ENCODE measurements at places on chromosomes 7 and 10.

DNA sequence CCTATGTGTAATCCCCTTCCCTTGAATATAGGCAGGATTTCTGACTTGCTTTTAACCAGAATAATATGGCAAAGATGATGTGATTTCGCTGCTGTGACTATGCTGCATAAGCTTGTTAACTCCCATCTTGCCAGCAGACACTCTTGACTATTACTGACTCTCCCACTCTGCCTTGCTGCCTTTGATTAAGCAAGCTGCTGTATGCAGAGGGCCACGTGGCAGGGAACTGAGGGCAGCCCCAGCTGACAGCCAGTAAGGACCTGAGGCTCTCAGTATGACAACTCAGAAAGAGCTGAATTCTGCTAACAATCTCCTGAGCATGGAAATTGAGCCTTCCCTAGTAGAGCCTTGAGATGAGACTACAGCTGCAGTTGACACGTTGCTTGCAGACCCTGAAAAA lies 279.4 kb upstream of the CACNA2D1 start:
- no peaks in the 10 kb centered on the region for H3K27me3 ChIP-seq
- DNase-seq: no peak
- H3K4me3 ChIP-seq: no peak overlapping the region

- H3K4me1 ChIP-seq: no peaks in the 10 kb centered on the region
- DNase-seq: no peak
- no peak overlapping the region for H3K27ac ChIP-seq
- no peak overlapping the region for H3K4me3 ChIP-seq
Observed at GRCh38 chr7:111887734-111888133, 318.5 kb downstream of the DOCK4 start.

GRCh38 chr7:159094919-159095915 lies 49.5 kb downstream of the VIPR2 start:
- H3K4me3 ChIP-seq: no peak overlapping the region
- H3K27me3 ChIP-seq: no peaks in the 10 kb centered on the region
- H3K4me1 ChIP-seq: no peaks in the 10 kb centered on the region

- H3K36me3 ChIP-seq: no peaks in the 10 kb centered on the region
- no peak for DNase-seq
- no peak overlapping the region for H3K27ac ChIP-seq
- no peak overlapping the region for H3K4me3 ChIP-seq
- H3K27me3 ChIP-seq: peaks cover 11% of the 10 kb centered on the region
Observed at GRCh38 chr10:77686096-77686495, 48.5 kb upstream of the KCNMA1 start.

DNA sequence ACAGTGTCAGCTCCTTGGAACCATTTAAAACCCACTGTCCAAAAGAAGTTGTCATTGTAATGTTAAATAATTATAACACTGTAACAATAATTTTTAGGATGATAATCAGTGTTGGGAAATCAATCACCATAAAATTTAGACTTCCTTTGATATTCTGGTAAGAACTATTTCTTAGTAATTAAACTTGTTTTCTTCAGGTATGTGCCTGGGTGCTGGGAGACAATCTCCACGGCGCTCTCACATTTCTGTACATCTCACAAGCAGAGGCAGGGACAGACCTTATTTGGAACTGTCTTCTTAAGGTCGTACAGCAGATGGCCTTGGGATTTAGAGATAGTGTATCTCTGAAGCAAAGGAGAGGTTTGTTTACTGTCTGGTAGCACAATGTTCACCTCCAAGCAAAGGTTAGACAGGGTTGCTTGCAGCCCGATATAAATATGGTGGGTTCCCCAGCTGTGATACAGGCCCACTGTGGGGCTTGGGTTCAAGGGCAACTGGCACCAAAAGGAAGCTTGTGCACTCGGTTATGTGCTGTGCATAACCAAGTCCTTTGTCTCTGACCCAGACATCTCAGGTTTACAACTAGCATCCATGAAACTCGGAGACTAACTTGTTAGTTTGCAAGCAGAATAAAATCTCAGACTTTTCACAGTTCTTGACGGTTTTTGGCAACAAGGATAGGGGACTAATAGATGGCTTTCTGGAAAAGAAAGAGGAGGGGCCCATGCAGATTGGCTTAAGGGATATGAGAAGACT lies 125.5 kb downstream of the RNF32 start:
- H3K4me1 ChIP-seq: peaks cover 16% of the 10 kb centered on the region
- no peak overlapping the region for H3K4me3 ChIP-seq
- DNase-seq: no peak
- H3K27ac ChIP-seq: no peak overlapping the region

DNA sequence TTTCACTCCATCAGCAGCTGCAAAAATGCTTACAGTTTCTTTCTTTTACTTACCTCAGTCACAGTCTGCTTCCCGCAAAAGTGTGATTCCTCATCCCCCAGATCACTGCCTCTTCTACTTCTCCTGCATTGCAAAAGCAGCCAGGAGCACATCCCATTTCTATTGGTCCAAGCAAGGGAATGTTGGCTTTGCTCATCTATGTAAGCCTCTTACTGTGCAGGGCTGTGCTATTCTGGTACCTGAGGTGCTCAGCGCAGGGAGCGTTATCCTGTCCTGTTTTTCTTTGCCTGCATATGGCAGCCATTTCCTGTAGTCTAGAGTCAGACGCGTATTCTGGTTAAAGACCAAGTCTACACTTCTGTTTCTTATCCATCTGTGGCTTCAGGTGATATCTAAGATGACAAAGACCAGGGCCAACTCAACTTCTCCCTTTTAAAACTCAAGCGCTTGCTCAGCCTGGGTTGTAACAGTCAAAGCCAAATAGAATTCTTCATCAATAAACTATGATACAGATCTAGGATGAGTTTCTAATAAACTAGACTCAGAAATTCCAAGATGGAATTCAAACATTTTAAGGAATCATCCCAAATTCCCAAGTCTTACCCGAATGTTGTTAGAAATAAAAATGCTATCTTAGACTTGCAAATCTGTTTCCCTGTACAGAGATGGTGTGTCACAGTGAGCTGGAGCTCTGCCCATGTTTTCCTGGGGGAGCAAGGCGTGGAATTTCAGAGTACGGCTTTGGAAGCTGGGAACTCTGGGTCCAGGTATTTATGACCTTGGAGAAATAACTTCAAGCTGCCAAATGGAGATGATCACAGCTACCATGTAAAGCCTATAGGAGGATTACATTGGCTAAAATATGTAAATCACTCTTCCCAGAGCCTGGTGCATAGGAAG lies 6.1 kb upstream of the RBM17 start:
- H3K4me1 ChIP-seq: peaks cover 66% of the 10 kb centered on the region
- H3K4me3 ChIP-seq: peak overlapping the region; percentile 68
- no peak for DNase-seq

DNA sequence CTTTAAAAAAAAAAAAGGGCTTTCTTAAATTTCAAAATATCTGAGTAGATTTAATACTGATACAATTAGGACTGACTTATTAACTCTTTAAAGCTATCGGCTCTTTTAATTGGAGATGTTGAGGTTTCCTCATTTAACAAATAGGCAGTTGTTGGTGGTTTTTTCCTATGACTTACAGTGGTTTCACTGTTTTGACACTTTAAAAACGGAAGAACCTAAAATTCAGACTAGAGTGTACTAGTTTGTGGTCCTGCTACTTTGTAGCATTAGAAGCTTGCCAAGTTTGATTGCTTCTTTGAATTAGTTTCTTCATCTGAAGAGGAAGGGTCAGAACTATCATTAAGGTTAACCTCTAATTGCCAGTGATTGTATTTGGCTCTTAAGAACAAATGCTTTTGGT lies 27.7 kb downstream of the CUL1 start:
- no peak for DNase-seq
- H3K4me1 ChIP-seq: peaks cover 49% of the 10 kb centered on the region
- no peak overlapping the region for H3K4me3 ChIP-seq
- H3K36me3 ChIP-seq: peaks cover 13% of the 10 kb centered on the region
- H3K27me3 ChIP-seq: no peaks in the 10 kb centered on the region
- peak overlapping the region; percentile 10 for H3K27ac ChIP-seq

- peaks cover 13% of the 10 kb centered on the region for H3K4me1 ChIP-seq
- H3K4me3 ChIP-seq: no peak overlapping the region
- peak; percentile 47 for DNase-seq
- no peak overlapping the region for H3K27ac ChIP-seq
- no peaks in the 10 kb centered on the region for H3K27me3 ChIP-seq
Observed at GRCh38 chr10:63157845-63158624, 24.9 kb downstream of the NRBF2 start.

DNA sequence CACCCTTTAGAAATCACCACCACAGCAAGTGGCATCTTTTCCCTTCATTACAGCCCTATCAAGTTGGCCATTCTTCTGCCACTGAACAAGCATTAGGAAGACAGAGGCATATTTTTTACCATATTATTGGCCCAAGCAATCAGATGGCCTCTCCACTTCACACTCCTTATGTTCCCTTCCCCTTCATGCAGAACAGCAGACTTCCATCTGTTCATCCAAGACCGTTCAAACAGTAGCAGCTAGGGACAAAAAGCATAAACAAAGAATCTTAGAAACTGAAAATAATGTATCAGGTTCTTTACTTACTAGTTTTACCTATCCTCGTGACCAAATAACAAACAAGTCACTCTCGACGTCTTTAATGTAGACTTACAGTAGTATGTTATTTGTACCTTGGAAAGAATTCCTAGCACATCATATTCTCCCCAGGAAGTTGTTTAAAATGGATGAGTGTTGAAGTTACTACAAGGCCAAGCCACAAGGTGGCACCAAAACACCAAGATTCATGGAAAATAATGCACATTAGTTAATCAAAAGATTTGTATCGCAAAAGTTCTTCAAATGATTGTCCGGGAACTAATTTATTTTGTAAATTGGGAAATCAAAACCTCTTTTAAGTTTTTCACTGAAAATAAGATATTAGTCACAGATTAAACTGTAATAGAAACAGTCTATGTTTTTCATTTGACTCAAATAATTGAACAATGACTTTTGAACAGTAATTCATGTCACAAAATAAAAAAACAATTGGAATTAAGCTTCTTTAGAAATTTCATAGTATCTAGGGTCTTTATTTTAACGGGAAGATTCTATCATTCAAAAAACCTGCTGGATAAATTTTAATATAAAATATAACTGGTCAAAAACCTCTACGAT lies 112.1 kb downstream of the VPS41 start:
- no peaks in the 10 kb centered on the region for H3K4me1 ChIP-seq
- H3K36me3 ChIP-seq: no peaks in the 10 kb centered on the region
- peak; percentile 35 for DNase-seq
- no peaks in the 10 kb centered on the region for H3K27me3 ChIP-seq

DNA sequence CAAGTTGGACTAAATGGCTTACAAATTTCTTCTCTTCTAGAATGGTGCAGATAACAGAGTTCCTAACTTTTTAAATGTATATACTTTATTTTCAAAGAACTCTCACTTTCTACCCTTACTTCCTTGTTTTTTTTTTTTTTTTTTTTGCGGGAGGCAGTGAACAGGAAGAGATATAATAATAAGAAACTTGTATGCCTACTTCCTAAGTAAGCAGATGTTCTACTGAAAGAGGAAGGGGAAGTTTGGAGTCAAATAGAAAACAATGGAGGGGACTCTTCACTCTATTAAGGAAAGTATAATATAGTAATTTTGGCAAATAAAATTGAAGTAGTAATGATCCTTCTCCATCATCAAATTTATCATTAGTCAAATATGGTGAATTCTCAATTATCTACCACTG lies 754.0 kb downstream of the KCNMA1 start:
- no peaks in the 10 kb centered on the region for H3K4me1 ChIP-seq
- no peak overlapping the region for H3K4me3 ChIP-seq
- DNase-seq: no peak
- no peaks in the 10 kb centered on the region for H3K36me3 ChIP-seq
- H3K27ac ChIP-seq: no peak overlapping the region

GRCh38 chr10:73646598-73647041 lies 5.3 kb upstream of the MYOZ1 start:
- no peak overlapping the region for H3K27ac ChIP-seq
- H3K4me1 ChIP-seq: peaks cover 21% of the 10 kb centered on the region
- peaks cover 6% of the 10 kb centered on the region for H3K27me3 ChIP-seq
- DNase-seq: no peak
- H3K4me3 ChIP-seq: no peak overlapping the region

GRCh38 chr7:73582664-73583202 lies 4.4 kb upstream of the TBL2 start:
- no peak overlapping the region for H3K4me3 ChIP-seq
- peaks cover 3% of the 10 kb centered on the region for H3K27me3 ChIP-seq
- peaks cover 2% of the 10 kb centered on the region for H3K36me3 ChIP-seq
- no peak for DNase-seq
- H3K27ac ChIP-seq: no peak overlapping the region

- H3K36me3 ChIP-seq: no peaks in the 10 kb centered on the region
- H3K4me1 ChIP-seq: no peaks in the 10 kb centered on the region
- no peak overlapping the region for H3K27ac ChIP-seq
- no peak overlapping the region for H3K4me3 ChIP-seq
- peak; percentile 9 for DNase-seq
Observed at GRCh38 chr7:156021471-156021870, 209.2 kb upstream of the SHH start.
